ENCODE measurements at places on chromosomes 5 and 9.

GRCh38 chr5:42787845-42788244, 23.8 kb downstream of the SELENOP start:
- no peak for DNase-seq

GRCh38 chr9:114507726-114508125, 2.5 kb upstream of the WHRN start:
- peak; percentile 53 for DNase-seq

DNA sequence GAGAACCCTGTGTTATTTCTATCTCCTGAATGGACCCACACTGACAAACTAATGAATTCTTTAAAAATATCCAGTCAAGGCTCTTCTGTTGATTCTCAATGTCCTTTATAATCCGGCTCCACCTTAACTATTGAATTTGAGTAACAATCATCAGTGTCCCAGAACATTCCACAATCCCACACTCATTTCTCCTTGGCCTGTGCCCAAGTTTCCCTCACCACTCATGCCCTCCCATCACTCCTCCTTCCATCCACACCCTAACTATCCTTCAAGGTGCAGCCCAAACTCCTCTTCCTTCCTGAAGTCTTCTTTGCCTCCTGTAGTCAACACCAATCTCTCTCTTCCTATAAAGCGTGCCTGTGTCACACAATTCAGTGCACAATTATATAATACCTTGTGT, 106.1 kb downstream of the NUDT12 start:
- no peak for DNase-seq

DNA sequence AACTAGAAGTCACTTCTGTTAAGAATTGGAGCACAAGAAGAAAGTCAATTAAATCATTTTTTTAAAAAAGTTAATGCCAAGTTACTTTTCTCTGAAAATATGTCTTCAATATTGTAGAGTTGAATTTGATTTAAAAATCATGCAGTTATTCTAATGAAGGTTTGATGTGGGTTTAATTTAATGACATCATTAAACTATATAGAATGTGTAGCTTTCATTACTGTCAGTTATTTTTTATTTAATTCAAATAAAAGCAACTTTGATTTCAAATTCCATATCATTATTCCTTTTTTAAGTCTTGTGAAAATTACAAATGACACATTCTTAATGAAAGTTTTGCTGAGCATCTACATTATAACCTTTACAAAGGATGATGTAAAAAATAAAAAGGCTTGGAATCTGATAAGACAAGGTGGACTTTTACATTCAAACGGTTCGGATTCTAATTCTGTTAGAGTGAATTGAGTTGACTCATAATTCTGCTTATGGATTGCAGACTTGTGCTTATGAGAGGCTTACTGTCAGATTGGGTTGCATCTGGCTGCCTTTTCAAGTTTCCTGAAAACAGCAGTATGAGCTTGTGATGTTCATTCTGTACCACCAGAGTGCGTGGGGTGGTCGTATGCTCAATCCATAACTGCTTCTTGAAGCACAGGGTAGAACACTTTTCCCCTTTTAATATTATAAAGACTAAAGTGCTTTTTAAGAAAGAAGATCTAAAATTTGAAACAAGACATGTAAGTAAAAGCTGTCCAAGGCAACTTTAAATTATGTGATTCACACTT, 253.0 kb upstream of the ARRDC3 start:
- DNase-seq, result no peak

GRCh38 chr5:67941614-67942401, 273.7 kb upstream of the PIK3R1 start:
- DNase-seq, result no peak

- DNase-seq, result no peak
Observed at GRCh38 chr5:65359569-65359968, 122.2 kb downstream of the ADAMTS6 start.

DNA sequence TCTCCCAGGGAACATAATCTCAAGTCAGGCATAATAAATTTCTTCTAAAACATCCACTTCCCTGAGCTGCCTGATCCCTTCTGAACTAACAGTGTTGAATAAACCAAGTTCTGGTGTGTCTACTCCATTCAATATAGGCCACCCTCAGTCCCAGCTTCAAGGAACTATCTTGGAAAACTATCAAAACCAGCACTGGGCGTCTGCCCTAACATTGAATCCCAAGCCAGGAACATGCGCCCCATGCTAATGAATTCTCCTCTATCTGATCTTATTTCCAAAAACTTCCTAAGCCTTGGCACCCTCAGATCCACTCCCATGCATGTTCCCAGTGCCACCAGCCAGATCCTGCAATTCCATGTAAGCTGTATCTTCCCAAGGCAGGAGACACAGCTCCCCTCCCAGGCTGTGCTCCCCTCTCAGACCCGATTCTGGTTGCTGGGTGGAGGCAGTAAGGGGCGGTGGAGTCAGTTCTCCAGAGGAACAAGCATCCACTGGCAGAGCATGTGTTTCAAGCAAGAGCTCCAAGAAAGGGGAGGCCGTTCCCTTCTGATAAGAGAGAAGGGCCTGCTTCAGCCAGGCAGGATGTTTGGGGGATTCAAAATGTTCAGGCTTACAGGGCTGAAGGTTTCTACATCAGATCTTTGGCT, 13.1 kb upstream of the FOXI1 start:
- DNase-seq, result no peak

DNA sequence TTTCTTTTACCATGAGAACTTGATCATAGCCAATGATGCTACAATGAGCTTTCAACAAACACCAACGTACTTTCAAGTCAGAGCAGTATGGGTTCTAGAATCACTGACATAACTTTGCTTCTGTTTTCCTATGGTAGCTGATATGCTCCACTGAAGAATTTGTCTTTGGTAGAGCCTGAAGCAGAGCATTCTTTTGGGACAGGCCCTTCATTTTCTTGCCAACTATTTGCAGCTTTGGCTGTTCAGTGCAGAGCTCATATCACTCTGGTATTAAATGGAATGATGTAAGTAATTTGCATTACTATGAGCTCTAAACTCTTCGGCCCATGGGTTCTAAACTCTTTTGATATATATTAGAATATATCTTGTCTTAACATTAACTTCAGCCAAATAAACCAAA, 51.8 kb upstream of the APC start:
- DNase-seq, result no peak

DNA sequence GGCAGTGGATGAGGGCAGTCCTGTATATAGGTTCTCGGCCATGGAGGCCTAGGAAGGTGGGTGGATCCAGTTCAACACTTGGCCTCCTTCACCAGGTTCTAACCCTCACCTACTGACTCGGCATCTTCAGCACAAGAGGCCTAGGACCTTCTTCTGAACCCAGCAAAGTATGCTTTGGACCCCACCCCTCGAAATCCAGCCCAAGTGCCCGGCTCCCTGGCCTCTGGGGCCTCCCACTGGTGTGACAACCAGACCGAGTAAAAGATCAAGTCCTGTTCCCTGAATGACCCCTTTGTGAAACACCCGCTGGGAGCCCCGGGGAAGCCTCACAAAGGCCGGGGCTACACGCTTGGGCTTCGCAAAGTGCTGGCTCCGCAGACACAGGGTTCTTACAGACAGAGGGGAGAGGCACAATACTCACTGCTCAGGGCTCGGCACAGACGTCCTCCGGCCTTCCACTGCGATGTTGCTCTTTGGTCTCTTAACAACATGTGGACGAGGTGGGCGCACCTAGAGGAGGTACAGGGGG, 47.0 kb downstream of the CRB2 start:
- no peak for DNase-seq

DNA sequence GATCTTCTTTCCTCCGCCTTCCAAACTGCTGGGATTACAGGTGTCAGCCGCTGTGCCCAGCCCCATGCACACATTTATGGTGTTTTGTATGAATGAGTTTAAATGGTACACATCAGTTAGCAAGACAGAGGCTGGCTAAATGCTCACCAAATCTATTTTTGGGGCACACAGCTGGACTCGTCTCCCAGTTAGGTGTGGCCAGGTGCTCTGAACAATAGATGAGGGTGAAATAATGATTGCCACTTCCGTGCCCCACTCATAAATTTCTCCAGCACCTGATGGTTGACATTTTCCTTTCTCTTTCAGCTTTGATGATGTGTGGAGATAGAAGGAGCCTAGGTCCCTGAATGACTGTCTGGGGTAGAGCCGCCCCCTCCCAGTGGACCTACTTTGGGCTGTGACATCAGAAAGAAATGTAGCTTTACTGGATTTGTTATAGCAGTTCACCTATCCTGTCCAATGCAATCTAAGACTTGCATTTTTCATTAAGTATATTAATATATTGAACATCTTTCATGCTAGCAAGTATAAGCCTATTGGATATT, 8.6 kb upstream of the RAPGEF1 start:
- DNase-seq, result no peak

DNA sequence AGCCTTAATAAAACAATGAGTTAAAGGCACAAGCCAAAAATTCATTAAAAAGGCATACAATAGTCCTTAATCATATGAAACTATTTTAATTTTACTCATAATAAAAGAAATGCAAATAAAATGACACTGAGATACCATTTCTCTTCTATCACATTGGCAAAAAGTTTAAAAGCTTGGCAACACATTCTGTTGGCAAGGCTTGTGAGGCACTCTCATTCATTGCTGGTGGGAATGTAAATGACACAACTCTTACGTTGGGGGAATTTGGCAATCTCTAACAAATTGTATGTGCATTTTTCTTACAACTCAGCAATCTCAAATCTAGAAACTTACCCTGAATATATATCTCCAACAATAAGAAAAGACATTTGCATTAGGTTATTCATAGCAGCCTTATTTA, 111.6 kb downstream of the PRELID2 start:
- DNase-seq, result no peak

DNA sequence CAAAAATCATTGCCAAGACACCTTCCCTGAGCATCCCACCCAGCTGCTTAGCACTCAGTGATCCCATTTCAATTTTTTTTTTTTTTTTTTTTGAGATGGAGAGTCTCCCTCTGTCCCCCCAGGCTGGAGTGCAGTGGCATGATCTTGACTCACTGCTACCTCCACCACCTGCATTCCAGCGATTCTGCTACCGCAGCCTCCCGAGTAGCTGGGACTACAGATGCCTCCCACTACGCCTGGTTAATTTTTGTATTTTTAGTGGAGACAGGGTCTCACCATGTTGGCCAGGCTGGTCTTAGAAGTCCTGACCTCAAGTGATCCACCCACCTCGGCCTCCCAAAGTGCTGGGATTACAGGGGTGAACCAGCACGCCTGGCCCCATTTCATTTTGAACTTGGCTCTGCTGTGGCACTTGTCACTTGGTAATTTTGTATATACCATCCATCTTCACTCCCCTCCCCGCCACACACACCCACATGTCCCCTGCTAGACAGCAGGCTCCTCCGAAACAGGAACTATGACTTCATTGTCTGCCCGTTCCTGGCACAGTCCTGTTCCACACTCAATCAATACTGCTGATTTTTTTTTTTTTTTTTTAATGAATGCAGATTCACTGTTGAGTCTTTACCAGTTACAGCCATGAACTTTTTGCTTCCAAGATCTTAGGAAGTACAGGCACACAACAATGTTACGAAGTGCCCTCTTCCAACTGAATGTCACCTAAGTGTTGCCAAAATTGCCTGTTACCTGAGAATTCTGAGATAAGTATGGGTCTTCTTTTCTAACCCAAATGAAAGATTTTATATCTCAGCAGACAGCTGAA, 17.3 kb upstream of the ZBTB34 start:
- DNase-seq, result no peak

DNA sequence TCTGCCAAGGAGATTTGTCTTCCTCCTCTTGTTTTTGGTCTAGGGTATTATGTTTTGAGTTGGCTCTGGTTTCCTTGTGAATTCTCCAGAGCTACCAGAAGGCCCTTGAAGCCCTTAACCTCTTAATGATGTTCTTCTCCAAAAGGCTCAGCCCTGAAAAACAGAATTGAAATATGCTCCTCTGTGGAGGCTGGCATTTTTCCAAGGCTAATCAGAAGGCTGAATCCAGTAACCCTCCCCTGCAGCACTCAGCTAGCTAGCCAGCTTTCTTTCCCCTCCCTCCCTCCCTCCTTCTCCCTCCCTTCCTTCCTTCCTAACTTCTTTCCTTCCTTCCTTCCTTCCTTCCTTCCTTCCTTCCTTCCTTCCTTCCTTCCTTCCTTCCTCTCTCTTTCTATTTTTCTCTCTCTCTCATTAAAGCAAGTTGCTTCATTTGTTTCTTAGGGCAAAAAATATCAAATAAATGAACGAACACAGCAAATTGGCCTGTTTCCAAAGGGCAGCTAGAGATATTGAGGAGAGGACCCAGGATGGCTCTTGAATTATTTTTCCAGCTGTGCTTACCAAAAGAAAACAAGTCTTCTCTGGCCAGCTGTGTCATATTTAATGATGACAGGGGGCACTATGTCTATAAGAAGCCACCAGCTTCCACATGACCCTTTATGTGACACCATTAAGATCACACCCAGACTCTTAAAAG, 38.7 kb downstream of the JAKMIP2 start:
- no peak for DNase-seq

- DNase-seq, result no peak
Observed at GRCh38 chr5:129459450-129459776, 685 bp upstream of the ADAMTS19 start.

DNA sequence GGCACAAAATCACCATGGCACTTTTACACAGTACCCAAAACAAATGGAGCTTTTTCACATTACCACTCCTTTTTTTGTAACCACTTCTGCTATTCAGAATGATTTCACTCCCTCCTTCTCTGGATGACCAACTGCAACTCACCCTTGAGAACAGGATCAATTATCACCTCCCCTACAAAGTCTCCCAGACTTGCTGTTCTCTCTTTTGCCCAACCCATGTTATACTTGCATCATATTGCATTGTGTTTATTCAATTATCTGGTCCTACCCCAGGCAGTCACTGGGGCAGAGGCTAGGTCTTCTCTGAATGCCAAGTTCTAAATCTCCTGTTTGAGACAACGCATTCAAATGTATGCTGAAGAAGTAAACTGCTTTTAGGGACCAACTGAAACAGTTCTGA, 96.0 kb downstream of the GPR21 start:
- DNase-seq, result no peak

DNA sequence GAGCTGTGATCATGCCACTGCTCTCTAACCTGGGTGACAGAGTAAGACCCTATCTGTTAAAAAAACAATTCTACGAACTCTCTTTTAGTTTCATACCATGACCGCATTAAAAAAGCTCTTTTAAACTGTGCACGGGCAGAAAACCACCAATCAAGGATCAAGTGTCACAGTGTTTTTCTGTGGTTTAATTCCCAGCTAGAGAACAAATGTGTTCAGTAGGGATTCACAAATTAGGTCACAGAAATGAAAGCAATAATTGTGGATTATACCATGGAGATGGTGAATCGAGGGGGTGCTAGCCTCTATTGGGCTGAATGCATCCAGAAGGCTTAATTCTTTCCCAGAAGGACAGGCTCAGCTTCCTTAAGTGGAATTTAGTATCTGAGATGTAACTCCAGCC, 79.1 kb downstream of the ATG10 start:
- DNase-seq, result no peak

GRCh38 chr5:151158287-151158661, 695 bp upstream of the ANXA6 start:
- no peak for DNase-seq

DNA sequence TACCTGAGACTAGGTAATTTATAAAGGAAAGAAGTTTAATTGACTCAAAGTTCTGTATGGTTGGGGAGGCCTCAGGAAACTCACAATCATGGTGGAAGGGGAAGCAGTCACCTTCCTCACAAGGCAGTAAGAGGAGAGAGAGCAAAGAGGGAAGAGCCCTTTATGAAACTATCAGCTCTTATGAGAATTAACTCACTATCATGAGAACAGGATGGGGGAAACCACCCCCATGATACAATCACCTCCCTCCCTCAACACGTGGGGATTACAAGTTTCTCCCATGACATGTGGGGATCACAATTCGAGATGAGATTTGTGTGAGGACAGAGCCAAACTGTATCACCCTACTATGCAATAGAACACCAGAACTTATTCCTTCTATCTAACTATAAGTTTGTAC, 27.9 kb downstream of the CD274 start:
- DNase-seq, result no peak
